ENCODE measurements at places on chromosomes 2 and 18.

- DNase-seq, result no peak
Observed at GRCh38 chr2:237864444-237864931, 5.1 kb downstream of the RAMP1 start.

GRCh38 chr2:128322715-128323554 lies 4.3 kb upstream of the HS6ST1 start:
- no peak for DNase-seq

DNA sequence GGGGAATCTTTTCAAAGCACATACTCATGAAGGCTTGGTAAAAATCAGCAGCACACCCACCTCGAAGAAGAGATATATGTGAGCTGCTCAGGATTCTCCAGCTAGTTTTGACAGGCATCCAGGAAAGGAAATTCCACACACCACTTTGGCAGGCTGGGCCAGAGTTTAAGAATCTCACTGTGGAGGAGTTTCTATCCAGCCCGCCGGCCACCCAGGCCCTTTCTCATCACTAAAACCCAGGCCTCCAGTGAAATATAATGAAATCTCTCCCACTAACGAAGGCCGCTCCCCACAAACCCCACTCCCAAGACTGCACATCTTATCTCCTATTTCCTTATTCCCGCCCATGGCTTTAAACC lies 202.0 kb downstream of the GLI2 start:
- no peak for DNase-seq

DNA sequence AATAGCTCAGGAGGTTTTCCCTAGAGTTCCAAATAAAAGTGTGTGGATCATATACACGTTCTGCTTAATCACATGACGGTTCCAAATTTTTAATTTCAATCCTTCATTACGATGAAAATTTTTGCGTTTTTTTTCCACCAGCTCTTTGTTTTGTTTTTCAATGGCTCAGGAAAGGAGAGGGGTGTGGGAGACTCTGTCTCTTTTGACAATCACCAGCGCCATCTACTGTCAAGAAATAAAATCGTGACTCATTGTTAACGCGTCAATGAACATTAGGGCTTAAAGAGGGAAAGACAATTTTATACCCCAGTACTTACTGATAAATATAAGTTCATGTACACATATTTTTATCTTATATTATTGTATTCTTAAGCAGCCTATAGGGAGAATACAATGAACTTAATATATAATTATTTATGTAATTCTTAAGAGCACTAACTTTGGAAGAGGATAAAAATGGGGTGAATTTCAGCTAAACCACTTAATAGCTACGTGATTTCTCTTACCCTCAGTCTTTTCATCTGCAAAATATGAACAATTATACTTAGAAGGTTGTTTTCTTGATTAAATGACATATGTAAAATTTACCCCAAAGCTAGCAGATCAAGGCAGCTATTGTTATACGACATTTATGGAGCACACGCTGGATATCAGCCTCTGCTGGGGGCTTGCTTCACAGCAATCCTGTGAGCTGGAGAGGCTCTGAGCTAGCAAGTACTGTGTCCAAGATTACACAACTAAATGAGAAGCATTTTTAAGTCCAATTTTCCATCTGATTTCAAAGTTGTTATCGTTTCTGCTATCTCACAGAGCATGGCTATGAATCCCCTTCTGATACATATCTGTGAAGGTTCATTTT lies 47.4 kb upstream of the RMDN2 start:
- DNase-seq, result peak; percentile 80

GRCh38 chr18:54647176-54647575 lies 56.1 kb downstream of the DYNAP start:
- DNase-seq, result peak; percentile 83

DNA sequence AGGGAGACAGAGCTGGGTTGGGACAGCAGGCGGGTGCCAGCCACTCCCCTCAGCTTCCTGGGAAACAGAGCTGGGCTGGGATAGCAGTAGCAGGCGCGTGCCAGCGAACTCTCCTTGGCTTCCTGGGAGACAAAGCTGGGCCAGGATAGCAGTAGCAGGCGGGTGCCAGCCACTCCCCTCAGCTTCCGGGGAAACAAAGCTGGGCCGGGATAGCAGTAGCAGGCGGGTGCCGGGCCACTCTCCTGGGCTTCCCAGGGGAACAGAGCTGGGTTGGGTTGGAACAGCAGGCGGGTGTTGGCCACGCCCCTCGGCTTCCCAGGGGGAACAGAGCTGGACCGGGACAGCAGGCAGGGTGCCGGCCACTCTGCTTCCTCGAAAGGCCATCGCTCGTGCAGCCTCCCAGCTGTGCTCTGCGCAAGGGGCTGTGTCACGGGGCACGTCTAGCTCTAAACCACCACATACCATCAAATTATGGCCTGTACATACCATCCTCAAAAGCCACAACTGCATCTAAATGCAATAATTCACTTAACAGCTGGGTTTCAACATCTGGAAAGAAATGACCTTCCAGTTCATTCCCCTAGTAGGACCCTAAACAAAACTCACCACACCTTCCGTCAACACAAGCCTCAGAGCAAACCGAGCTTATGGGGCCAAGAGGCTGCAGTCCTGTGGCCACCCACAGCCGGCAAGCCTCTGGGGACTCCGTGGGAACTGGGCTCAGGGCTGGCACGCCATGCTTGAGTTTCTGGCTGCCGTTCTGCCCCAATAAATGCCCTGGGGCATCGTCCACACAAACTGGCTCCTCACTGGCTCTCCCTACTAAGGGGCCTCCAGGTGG lies 228.3 kb downstream of the TWIST2 start:
- DNase-seq, result no peak

GRCh38 chr2:232884549-232885263 lies 14.6 kb downstream of the SNORC start:
- no peak for DNase-seq

GRCh38 chr2:229257985-229258384 lies 13.1 kb downstream of the PID1 start:
- no peak for DNase-seq

DNA sequence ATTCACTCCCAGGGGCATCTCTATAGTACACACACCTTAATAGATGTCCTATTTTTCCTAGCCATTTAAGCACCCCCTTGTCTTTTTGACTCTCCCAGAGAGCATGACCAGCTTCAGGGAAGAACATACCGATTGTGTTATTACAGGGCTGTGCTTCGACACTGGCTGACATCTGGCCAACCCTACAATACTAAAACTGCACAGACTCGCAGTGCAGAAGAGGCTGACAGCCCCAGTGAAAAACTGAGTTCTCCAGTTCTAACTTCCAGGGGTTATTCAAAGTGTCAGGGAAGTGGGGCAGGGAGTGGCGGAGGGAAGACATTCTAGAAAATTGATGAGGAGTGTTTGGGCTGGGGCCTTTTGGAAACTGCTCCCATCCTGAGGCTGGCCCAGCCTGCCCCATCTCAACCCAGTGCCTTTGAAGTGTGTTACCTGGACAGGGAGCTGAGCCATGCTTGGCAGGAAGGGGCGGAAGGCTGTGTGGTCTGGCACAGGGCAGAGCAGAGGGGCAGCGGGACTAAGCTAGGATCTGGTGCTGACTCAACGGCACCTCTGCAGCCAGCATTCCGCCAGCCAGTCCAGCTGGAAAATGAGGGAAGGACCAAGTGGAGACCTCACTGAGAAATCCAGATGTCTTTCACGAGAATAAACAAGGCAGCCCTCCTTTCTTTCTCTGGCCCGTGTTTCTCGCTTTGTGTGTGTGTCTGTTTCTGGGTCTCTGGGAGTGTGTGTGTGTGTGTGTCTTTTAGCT lies 15.4 kb upstream of the IGFBP5 start:
- DNase-seq, result no peak

DNA sequence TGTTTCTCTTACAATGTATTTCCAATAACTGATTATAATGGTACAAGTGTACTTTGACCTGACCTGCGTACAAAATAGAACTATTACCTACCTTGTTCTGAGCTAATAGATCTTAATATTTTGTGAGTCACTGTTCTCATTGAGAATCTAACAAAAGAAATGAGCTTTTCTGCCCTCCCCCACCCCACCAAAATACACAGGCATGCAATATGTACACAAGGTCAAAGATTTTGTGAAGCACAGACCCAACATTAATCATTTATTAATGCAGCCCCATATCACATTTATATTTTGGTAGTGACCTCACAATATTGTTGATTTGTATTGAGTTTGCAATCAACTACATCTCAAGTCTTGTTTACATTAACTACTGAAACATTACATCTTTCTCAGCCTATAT lies 86.5 kb downstream of the CDH20 start:
- no peak for DNase-seq

DNA sequence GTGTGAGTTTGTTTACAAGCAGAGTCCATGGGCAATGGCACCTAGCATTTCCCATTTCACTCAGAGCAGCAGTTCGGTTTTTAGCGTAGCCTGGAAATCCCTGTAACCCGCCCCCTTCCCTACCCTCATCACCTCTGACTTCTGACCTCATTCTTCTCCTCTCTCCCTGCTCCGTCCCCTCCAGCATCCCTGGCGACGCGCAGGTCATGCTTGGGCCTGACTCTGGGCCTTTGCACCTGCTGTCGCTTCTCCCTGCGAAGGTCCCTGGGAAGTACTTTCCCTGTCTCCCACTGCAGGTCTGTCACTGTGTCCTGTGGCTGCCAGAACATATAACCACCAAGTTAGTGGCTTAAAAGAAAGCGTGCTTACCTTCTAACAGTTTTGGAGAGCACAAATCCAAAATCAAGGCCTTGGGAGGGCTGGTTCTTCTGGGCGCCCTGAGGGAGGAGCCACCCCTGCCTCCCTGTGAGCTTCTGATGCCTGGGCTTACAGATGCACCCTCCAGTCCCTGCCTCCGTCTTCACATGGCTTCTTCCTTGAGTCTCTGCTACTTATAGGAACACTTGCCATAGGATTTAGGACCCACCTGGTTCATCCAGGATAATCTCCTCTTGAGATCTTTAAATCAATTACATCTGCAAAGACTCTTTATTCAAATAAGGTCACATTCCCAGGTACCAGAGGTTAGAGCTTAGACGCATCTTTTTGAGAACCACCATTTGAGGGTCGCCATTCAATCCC lies 8.1 kb upstream of the RAB17 start:
- DNase-seq, result no peak

GRCh38 chr2:160269365-160269764 lies 69.3 kb upstream of the ITGB6 start:
- DNase-seq, result no peak

DNA sequence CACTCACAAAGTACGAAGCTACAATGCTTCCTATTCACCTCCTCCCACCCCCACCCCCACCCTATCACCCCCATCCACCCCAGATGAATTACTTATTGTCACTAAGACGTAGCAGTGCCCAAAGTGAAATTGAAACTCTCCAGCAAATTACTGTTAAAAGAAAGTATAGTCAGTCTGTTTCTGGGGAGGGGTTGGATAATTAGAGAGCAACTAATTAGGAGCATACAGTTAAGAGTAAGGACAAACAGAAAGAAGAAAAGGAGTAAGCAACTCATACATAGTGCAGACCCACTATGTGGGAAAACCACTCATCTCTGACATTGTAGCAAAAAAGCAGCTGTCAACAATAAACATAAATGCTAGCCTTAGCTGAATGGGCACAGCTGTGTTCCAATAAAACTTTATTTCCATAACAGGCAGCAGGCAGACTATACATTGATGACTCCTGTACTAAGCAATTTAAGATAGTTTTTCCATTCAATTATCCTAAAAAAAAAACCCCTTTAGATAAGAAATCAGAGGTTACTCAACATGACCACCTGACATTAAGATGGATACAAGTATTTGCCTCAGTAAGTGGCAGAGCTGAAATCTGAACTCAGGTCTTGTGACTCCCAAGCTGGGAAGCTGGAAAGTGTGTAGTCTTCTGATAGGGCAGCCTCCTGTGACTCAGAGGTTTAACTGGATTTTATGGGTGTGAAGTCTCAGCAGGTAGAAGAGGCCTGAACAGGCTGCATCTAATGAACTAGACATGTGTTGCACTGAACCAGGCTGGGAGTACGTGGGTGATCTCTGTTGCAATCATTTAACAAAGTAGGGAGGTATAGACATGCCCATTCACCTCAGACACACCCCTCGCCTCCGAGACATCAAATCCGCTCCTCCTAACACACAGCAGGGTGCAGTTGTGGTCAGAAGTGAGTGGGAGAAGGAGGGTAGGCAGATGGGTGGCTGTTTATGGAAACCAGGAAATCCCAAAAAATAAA lies 171.8 kb upstream of the KLF7 start:
- no peak for DNase-seq

DNA sequence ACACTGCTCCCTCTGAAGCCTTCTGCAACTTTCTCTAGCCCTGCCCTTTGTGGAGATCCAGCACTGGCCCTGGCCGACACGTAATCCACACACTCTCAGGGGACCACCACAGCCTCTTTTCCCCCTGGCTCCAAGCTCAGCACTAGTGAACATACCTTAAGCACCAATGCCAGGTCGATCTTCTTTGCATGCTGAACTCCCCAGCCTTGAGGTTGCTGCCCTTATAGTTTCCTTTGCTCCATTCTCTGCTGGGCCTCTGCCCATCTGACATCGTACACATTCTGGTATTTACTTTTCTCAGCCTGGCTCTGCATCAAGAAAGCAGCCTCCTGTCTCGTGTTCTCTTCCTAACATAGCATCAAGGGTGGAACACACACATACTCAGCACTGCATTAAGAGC lies 361.5 kb downstream of the LPIN1 start:
- DNase-seq, result no peak

DNA sequence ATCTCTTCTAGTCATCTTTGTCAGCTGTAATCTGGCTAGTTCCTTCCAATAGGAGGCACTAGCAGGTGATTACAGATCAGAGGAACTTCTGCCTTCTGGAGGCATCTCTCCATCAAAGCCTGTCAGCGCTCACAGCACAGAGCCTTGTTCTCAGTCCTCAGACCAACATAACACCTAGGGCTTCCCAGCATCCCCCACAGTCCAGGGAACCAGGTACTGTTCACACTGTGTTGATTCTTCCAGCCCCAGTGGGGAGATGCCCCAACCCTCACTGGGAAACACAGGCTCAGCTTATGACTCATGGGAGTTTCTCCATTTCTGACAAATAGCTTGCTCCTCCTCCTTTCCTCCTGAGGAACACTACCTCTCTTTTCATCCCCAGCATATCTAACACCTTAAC lies 601.7 kb downstream of the CBLN2 start:
- DNase-seq, result no peak

- DNase-seq, result no peak
Observed at GRCh38 chr18:49819823-49820671, 6.7 kb upstream of the ACAA2 start.

- DNase-seq, result no peak
Observed at GRCh38 chr2:227536445-227536844, 62.2 kb upstream of the SCYGR2 start.

GRCh38 chr2:212409560-212409959 lies 129.0 kb downstream of the ERBB4 start:
- DNase-seq, result no peak

- no peak for DNase-seq
Observed at GRCh38 chr18:31672628-31673135, 11.7 kb downstream of the B4GALT6 start.

- DNase-seq, result no peak
Observed at GRCh38 chr2:230541934-230542380, 126.0 kb downstream of the SP100 start.

DNA sequence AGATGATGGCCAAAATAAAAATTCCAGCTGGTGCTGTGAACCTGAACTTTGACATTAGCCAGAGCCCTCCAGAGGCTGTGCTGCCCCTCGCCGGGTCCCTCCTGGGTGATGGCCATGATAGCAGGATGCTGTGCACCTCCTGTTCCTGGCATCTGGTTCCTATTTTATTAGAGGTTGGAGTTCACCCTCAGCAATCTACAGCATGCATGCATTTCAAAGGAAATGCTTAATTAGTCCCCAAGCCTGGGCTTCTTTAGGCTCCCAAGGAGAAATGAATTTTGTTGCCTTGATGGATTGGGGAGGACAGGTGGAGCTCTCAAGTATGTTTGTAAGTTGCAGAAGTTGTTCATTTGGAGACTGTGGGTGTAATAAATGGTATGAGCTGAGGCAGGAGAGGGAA lies 166.9 kb downstream of the GLI2 start:
- no peak for DNase-seq

Data from NAMALWA (cell line).